ENCODE measurements at places on chromosomes 13 and 19.

DNA sequence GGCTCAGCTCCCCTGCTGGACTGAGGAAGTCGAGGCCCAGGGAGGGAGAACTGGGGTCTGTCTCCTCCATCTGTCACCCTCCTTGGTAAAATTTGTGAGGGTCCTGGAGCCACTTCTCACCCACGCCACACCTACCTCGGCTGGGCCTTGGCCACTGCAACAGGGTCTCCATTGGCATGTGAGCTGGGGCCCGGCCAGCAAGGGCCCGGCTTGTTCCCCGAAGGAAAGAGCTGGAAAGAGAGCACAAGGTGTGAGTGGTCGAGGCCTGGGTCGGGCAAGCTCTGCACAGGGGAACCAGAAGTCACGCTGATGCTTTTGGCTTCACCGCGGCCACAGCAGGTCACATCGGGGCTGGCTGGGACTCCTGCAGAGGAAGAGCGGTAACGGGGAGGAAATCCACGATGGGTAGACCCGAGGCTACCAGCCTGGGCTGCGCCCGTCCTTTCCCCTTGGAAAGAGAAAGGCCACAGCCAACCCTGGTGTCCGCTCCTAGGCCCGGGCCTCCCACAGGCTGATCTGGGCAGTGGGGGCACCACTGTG lies 9.0 kb downstream of the NANOS3 start:
- no peak for DNase-seq

- DNase-seq = no peak
These were observed 1.5 kb downstream of the ZNF787 start for GRCh38 chr19:56119582-56119978.

DNA sequence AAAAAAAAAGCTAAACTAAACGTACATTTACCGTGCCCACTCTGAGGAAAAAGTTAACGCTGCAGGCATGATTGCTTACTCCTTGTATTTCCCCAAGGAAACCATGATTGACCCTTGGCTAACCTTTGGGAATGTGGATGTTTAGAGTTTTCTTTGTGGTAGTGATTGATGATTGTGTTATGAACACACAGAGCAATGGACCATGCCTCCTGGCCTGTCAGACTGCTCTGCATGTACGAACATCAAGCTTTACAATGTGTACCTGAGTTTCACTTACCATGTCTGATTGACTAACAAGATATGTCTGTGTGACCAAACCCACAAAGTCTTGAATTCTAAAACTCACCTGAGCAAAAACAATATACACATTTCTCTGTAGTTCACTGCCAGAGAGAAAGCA lies 35.1 kb downstream of the MYCBP2 start:
- DNase-seq = no peak

DNA sequence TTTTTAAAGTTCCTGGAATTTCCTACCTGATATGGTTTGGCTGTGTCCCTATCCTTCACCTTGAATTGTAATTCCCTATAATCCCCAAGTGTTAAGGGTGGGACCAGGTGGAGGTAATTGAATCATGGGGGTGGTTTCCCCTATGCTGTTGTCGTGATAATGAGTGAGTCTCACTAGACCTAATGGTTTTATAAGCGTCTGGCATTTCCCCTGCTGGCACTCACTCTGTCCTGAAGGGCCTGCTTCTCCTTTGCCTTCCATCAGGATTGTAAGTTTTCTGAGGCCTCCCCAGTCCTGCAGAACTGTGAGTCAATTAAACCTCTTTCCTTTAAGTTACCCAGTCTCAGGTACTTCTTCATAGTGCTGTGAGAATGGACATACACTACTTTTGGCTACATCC lies 298.7 kb downstream of the HS6ST3 start:
- no peak for DNase-seq

All from stimulated activated CD4-positive, alpha-beta T cell treated with anti-CD3 and anti-CD28 coated beads, Interleukin-12 subunit alpha, Interleukin-12 subunit beta, amount 100 ng/mL, for 24 hours (primary cell).